ENCODE measurements at places on chromosomes 4 and X.

DNA sequence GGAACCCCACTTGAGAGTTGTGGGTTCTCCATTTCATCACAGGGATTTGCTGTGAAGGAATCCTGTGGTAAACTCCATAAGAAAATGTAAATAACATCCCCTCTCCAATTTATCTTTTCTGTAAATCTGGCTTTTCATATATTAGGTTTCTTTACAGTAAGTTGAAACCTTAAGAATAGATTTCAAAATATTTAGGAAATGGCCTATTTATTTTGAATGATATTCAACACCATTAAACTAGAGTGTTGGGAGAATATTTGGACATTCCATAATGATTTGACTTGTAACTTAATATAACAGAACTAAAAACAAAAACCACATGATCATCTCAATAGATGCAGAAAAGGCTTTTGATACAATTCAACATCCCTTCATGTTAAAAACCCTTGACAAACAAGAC is 197.3 kb upstream of the PGRMC2 start:
- no peak for DNase-seq

DNA sequence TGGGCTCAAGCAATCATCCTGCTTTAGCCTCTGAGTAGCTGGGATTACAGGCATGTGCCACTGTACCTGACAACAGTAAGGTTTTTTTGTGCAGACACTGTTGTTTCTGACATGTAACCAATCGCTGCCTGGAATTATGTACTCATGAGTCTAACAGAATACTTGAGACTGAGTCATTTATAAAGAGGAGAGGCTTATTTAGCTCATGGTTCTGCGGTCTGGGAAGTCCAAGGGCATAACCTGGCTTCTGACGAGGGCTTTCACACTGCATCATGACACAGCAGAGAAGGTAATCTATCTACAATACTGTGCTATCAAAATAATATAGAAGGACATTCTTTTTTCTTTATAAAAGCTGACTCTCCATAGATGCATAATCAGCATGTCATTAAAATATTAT is 115.5 kb upstream of the STOX2 start:
- no peak for DNase-seq

DNA sequence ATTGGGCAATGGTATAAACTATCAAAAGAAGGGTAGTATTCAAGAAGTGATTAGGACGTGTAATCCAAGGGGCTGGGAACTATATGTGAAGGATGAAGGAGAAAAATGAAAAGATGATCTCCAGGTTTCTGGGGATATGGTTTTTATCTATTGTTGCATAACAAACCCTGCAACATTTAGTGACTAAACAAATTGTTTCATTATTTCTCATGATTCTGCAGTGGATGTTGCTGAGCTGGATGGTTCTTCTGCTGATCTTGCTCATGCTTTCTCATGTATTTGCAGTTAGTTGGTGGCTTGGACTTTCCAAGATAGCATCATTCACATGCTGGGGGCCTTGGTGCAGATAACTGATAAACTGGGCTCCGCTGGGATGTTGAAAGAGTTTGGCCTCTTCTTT is 29.1 kb downstream of the PHOX2B start:
- no peak for DNase-seq

- DNase-seq, result no peak
Observed at GRCh38 chr4:185640811-185641675, 105.7 kb upstream of the PDLIM3 start.

GRCh38 chrX:110245011-110245410 is 72.9 kb downstream of the AMMECR1 start:
- no peak for DNase-seq

- DNase-seq, result no peak
Observed at GRCh38 chr4:38734446-38734845, 48.3 kb downstream of the TLR10 start.
